ENCODE measurements at places on chromosomes 5 and 9.

GRCh38 chr5:23139338-23140171, 286.4 kb upstream of the CDH12 start:
- no peak for DNase-seq

GRCh38 chr9:97501177-97501971, at the start of gene TMOD1:
TSS of gene TMOD1 (plus strand) at chr9:97501666. CDS start at chr9:97524189, 22,523 bp downstream.
- peak; percentile 45 for DNase-seq

- no peak for DNase-seq
Observed at GRCh38 chr5:16791036-16791705, 144.9 kb downstream of the MYO10 start.

GRCh38 chr5:68170826-68171558, 44.6 kb upstream of the PIK3R1 start:
- DNase-seq = peak; percentile 62

DNA sequence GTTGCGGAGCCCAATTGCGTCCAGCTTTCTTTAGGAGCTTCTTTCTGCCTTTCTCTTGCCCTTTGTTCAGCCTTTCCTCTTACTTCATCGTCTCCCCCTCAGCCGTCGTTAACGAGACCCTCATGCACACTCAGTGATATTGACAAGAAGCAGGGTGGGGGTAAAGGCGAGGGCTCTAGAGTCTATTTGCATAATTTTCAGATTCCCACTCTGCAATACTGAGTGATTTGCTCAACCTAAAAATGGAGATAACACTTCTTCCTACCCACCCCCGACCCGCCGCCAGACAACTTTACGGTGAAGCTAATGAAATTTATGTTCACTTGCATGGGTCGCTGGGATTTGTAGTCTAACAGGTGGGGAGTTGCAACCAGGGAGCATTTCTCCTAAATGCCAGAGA, 1.3 kb upstream of the TBC1D2 start:
- DNase-seq = no peak

- peak; percentile 46 for DNase-seq
Observed at GRCh38 chr9:109771796-109772531, 8.0 kb upstream of the PALM2AKAP2 start.

DNA sequence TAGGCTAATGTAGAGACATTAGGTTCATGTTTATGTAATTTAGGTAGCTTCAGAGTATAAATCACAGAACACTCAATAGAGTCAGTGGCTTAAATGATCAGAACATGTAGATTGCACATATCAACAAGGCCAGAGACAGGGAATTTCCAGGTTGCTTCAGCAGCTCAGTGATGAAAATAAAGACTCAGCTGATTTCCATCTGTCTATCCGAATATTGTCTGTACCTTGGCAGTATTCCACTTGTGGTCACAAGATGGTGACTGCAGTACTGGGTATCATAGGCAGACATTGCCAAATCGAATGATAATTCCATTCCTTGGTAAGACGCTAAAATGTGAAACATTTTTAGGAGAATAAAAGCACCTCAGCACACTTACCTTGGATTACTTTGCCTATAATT, 702.2 kb downstream of the MAT2B start:
- no peak for DNase-seq

- no peak for DNase-seq
Observed at GRCh38 chr9:135874859-135875258, 32.5 kb downstream of the CAMSAP1 start.

GRCh38 chr9:269081-269711, 54.5 kb downstream of the DOCK8 start:
- no peak for DNase-seq

GRCh38 chr5:149416987-149417710, 38.1 kb upstream of the IL17B start:
- no peak for DNase-seq

GRCh38 chr9:134887686-134888602, 7.3 kb downstream of the FCN2 start:
- DNase-seq = peak; percentile 9

GRCh38 chr9:136694872-136695247, 7.6 kb upstream of the AGPAT2 start:
- no peak for DNase-seq

GRCh38 chr5:107388141-107388861, 282.4 kb downstream of the EFNA5 start:
- no peak for DNase-seq

DNA sequence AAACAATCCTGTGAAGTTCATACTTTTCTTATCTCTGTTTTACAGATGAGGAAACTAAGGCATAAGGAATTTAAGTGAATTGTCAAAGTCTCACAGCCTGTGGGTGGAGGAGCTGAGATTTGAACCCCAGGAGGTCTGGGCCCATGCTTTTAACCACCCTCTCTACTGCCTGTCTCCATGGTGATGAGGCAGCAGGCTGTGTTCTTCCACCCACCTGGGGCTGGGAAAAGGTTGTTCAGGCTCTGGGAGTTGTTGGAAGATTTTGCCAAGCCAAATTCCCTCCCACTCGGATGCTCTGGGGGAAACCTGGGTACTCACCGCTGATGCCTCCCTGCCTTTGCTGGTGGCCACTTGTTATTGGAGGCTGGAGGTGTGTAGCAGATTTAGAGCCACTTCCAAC, 18.3 kb upstream of the SYNPO start:
- DNase-seq = no peak

GRCh38 chr5:78497573-78498533, 137.4 kb downstream of the SCAMP1 start:
- DNase-seq = no peak

DNA sequence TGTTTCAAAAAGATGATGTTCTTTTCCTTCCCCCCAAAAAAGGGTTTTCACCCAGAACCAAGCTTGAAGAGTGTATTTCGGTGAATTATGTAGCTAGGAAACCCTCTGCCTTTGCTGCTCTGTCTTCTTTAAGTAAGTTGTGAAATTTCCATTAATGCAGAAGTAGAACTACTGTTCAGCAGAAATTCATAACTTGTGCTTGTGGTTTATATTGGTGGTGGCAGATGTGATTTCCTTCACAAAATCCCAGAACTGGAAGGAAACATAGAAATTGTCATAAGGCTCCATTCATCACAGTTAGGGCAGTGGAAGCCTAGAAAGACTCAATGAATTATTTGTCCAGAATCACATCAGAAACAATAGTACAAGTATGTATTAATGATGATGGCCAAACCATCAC, 42.1 kb upstream of the DAB2 start:
- DNase-seq = no peak

DNA sequence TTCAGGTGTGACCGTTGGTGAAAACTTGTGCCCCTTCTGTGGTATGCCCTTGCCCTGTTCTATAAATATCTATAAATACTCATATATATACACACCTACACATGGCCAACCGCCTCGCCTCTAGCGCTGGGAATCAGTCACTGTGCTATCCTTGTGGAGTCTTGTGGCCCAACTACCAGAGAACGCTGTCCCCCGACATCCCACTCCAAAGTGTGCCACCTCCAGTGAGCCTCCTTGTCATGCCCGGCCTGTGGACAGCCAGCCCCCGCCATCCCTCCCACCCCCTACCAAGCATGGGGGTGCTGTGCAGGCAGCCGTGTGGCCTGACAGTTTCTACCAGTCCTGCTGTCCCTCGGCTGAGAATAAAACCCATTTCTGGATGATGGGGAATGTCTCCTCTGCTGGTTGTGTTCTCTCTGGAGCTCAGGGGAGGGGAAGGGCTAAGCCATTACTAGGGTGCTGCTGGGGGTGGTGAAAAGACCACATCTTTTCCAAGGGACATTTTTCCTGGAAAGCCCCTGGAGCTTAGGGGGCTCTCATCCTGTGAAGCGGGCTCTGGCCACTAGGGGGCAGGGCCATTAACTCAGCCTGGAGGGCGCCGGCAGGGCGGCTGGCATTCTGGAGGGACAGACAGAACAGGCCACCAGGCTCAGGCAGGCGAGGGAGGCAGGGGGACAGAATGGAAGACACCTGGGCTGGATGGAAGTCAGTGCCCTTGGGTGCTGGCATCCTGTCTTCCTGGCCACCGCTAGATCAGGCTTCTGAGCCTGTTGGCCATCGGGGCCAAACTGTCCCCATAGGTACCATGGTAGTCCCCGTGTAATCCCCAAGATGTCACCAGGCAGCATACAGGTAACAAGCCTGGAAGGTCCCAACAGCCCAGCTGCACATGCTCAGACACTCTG, 20.7 kb downstream of the GOLGA2 start:
- DNase-seq = peak; percentile 77

GRCh38 chr5:23234197-23234596, 273.2 kb upstream of the PRDM9 start:
- DNase-seq = no peak

DNA sequence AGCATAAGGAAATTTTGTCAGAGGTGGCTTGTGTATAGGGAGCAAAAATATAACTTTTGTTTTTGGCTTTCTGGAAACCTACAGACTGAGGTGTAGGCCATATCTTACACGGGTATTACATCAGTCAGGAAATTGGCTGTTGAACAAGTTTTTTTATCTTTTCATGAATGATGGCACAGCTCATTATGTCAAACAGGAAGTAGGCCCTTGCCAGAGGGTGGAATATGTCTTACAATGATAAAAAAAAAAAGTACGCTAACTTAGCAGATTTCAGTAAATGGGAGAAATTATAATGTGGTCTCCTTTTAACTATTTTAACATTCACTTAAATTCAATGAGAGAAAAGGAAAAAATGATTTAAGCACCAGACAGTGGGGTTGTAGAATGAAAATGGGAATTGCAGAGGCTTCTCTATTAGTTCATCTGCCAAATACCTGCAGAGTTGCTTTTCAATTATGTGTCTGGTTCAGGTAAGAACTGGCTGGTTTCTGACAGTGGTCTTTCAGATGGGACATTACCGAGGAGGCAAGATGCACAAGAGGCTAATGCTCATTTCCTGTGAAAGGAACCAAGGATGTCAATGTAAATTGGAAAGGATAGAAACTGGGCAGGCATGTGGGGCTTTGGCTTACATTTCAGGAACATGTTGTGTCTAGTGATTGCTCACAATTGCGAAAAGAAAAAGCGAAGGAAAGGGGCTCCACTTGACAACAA, 169.9 kb downstream of the NNT start:
- DNase-seq = peak; percentile 68

DNA sequence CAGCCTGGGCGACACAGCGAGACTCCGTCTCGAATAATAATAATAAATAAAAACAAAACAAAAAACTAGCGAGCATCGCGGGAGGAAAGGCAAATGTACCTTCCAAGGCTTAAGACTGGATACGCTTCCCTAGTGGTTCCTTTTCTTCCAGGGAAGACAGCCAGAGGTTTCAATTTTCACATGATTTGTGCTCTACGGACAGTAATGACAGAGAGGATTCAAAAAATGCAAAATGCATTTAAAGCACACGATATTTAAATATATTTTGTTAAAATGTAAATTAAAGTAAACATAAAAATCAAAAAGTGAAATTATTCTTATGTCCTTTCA, 4.3 kb upstream of the TRIM41 start:
- no peak for DNase-seq

All from right hindlimb (tissue), 1 donor.